ENCODE measurements at places on chromosomes 5 and 9. TPM values are rescaled to one million over a fixed set of nuclear protein-coding genes. Genes with fewer than 3 reads are reported as not detected.

The SPATA9 gene
- not detected for total RNA-seq

The CAMK4 gene
- total RNA-seq, result 56.1 TPM

The FPGS gene
- 57.6 TPM for total RNA-seq

The FAM174A gene
- 6.3 TPM for total RNA-seq

The HINT1 gene
- 292 TPM for total RNA-seq

The ROPN1L gene
- 0.58 TPM for total RNA-seq

The ESM1 gene
- 0.23 TPM for total RNA-seq

The CCNJL gene
- not detected for total RNA-seq

The PDCD1LG2 gene
- total RNA-seq, result 1.3 TPM

The FOXI1 gene
- not detected for total RNA-seq

The SNCAIP gene
- not detected for total RNA-seq

The PCDHGB4 gene
- total RNA-seq, result not detected

All from activated T-cell treated with anti-CD3 and anti-CD28 coated beads, Interleukin-2, amount 50 U/mL, for 72 hours (primary cell).